ENCODE measurements at places on chromosomes 7 and 10.

GRCh38 chr7:138338361-138338760 is 121.7 kb upstream of the TRIM24 start:
- no peak for DNase-seq

DNA sequence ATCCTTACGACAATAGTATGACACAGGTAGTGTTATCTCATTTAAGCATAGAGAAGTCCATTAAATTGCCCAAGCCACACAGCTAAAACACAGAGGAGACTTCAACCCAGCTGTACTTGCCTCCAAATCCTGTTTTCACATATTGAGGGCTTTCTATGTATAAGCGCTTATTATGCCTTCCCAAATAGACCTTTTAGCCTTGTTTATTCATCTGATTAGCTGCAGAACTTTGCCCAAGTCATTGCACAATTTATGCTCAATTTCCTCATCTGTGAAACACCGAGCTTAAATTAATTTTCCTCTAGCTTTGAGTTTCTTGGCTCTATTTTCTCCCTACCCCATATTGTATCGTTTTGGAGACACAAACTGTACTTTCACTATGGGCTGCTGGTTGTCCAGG is 15.5 kb downstream of the NPS start:
- no peak for DNase-seq

DNA sequence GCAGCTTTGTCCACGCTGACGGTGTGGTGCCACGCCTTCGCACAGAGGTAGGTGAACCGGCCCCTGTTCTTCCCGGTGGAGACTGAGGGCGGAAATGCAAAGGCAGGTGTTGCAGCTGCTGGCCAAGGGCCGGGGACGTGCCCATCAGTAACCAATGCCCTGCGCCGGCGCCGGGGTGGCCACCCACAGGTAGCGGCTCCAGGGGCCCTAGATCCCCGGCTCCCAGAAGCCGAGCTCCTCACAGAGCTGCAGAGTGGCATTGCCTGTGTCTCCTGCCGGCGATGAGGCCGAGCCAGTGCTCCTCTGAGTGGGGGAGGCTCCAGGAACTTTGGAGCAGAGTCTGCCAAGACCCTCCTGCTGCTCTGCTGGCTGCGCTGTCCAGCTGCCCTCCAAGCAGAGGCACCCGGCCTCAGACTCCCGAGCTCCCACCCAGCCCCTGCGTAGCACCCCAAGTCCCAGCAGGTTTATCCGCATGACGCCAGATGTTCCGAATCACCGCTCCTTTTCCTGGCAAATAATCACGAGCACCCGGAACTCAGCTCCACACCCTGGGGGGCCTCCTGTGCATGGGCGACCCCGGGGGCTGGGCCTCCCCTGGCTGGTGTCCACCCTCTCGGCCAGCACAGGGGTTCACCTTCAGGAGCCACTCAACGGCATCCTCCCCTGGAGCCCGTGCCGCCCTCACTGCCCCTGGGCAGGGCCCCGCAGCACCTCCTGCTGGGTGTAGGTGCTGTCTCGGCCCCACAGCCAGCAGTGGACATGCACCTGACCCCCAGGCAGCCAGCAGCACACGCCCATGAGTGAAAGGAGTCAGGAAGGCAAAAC is 22.1 kb downstream of the CFAP46 start:
- DNase-seq: peak; percentile 35

DNA sequence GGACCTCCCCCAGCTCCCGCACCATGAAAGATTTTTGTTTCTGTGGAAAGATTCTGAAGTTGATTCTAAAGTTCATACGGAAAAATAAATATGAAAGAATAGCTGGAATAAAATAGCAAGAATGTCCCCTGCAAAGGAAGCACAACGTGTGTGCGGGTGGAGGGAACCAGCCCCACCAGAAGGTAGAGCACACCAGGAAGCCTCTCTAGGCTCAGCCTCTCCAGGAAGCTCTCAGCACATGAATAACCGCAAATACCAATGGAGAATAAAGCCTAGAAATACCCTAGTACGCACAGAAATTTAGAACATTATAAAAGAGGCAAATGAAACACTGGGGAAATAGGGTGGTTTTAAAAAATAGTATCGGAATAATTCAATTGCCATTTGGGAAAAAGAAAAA is 24.6 kb upstream of the FAM170B start:
- DNase-seq: no peak

DNA sequence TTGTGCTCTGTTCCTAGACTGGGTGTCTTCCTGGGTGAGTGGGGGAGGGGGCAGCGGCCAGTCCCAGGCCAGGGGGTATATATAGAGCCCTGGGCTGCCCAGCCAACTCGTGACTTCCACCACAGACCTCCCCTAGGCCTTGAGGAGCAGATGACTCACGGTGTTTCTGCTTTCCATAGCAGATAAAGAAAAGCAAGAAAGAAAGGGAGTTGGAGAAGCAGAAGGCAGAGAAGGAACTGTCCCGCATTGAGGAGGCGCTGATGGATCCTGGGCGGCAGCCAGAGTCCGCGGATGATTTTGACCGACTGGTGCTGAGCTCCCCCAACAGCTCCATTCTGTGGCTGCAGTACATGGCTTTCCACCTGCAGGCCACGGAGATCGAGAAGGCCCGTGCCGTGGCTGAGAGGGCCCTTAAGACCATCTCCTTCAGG is 10.1 kb downstream of the CALHM2 start:
- no peak for DNase-seq

DNA sequence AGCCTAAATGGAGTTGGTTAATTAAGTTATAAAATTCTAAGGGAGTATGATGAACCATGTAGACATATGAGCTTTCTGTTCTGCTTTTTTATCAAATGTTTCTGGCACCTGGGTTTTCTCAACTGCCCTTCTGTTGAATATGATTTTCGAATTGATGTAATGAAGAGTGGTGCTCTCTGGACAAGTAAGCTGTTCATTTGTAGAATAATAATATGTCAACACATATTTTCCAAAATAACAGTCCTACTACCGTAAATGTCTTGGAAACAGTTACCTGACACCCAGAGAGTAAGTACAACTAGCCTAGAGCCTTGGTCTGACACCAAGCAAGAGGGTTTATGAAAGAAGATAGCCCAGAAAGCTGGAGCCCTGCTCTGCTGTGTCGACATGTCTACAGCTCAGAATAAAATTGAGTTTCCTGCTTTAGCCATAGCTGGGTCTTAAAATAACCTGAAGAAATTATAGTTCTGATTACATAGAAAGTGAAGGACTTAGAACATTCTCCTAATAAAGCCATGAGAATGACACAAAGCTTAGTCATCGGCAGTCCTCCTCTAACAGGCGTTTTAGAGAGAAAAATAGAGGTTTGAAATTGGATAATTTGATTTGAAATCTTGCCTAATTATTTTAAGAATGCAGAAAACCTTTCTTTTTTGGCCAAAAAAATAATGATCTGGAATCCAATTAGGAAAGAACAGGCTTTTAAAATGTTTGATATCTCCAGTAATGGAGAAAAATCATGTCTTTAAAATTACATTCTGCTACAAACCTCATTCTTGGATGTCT is 25.1 kb downstream of the HDAC9 start:
- no peak for DNase-seq

Data from CD8-positive, alpha-beta memory T cell (primary cell).